ENCODE measurements at places on chromosomes 3 and 15.

- no peak for DNase-seq
These were observed 172.7 kb upstream of the PRICKLE2 start for GRCh38 chr3:64398006-64398405.

- DNase-seq, result no peak
These were observed 61.5 kb upstream of the TCF12 start for GRCh38 chr15:56856934-56857333.

GRCh38 chr15:55737373-55737772, 5.6 kb downstream of the PRTG start:
- DNase-seq, result no peak

DNA sequence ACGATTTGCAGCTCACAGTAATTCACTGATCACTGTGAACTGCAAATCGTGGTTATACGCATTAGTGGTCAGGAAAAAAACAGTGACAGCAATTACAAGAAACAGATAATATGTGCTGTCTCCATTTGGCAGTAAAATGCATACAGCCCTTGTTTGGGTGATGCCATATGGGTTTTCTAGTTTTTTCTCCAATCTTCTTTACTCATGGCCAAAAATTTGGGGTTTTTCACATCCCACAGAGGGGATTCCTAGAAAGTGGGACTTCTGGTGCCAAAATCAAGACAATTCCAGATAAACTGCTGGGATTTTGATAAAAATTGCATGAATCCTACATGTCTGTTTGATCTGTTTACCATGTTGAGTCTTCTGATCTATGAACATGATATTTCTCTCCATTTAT, 15.6 kb downstream of the NDN start:
- DNase-seq, result no peak

DNA sequence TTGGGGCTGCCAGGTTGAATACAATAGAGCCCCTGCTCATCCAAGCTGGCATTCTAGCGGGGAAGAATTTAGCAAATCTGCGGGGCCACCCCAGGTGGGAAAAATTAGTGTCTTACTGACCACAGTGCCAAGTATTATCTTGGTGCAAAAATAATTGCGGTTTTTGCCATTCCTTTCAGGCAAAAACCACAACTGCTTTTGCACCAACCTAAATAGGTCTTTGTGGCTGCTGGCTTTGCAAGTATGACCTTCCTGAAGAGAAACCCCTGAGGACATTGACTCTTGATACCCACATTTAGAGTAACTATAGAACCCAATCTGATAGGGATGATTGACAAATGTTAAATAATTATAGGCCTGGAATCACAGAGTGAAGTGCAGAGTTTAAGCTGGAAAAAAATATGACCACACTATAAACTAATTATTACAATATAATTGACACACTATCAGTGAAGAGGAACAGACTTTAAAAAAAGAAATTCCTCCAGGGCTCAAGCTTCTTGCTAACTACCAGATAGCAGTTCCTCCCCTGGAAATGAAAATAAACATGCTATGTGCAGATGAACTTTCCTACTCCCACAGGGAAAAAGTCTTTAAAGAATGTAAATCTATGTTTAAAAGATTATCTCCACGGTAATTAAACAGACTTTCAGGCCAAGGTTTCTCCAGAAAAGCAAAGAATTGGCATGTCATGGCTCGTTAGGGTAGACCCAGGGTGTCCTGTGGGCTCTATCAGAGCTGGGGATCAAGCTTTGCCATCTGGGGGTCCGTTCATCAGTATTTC, 34.4 kb downstream of the CA12 start:
- no peak for DNase-seq

- no peak for DNase-seq
These were observed 108.8 kb downstream of the SEMA5B start for GRCh38 chr3:122918576-122919290.

DNA sequence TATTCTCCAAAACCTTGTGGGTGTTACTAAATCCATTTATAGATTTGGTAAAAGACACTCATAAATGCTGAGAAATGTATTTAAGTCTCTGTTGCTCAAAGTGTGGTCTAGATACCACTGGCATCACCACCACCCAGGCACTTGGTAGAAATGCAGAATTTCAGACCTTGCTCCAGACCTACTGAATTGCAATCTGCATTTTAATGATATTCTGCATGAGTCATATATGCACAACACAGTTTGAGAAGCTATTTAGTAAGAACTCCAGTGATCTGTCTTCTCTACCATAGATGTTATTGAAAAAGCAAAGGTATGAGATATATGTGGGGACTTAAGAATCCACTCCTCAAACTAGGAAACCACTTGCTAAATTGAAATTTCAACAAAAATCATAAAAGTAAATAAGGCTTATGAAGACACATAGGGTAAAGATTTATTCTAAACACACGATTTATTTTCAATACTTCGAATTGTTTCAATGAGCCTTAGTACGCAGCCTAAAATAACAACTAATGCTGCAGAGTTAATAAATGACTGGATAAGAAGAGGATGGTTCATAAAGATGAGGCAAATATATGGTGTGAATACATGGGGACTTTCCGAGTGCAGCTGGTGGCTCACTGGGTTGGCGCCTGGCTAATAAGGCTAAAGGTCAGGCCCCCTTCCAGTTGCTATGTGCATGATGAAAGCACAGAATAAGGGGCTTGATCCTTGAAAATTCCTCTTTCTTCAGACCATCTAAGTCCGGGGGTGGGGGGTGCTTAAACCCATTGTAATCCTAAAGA, 813.3 kb downstream of the NR2F2 start:
- no peak for DNase-seq

- DNase-seq, result no peak
These were observed 97.2 kb downstream of the TBC1D5 start for GRCh38 chr3:17645074-17645698.
